Stimulated activated CD8-positive, alpha-beta memory T cell treated with anti-CD3 and anti-CD28 coated beads, Interleukin-7, amount 100 ng/mL, for 1 hour (primary cell): ENCODE measurements at places on chromosomes 11 and 22.

- DNase-seq = no peak
Observed at GRCh38 chr22:44995105-44995514, 14.7 kb downstream of the PHF21B start.

DNA sequence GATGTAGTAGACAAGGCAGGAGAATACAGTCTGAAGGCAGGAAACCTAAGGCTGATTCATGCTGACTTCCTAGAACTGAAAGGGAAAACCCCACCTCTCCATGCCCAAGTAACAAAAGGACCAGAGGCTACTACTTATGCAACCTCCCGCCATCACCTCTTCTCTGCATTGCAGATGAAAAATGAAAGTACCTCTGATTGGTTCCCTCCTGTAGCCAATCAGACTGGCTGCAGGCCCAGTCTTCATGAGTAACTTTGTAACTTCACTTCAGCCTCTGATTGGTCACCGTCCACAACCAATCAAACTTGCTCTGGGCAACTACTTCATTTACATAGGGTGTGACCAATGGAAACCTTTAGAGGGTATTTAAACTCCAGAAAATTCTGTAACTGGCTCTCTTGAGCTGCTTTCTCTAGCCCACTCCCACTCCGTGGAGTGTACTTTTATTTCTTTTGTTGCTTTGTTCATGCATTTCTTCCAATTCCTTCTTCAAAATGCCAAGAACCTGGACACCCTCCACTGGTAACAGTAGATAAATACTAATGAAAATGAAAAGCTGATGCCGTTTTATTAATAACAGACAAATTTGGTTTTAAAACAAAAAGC lies 5.2 kb upstream of the MAP6 start:
- no peak for DNase-seq

DNA sequence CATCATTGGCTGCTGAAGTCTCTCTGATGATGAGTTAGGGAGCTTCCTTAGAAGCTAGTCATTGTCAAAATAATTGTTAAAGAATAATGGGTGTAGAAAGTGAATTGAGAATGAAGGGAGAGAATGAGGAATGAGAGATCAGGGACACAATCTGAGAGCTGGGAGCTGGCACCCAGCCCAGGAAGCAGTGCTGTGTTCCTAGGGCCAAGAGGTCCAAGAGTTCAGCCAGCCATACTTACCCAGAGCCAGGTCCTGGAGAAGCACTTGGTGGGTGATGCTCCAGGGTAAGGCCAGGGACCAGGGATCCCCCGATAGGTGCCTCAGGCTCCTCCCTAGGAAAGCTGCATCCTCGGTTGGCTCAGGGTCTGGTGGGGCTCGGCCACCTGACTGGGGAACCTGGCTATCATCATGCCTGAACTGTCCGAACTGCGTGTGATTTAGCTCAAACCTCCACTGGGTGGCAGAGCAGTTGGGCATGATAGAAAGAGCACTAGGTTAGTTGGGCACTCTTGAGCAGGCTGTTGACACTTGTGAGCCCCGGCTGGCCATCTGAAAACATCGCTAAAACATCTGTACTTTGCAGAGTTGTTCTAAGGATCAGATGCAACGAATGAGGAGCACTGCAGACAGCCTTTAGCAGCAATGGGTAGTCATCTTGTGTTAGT lies 123.9 kb upstream of the NCAM1 start:
- DNase-seq = no peak

GRCh38 chr11:75428989-75429640 lies 3.9 kb downstream of the KLHL35 start:
- no peak for DNase-seq

GRCh38 chr11:9273376-9274336 lies 8.5 kb upstream of the DENND5A start:
- no peak for DNase-seq

DNA sequence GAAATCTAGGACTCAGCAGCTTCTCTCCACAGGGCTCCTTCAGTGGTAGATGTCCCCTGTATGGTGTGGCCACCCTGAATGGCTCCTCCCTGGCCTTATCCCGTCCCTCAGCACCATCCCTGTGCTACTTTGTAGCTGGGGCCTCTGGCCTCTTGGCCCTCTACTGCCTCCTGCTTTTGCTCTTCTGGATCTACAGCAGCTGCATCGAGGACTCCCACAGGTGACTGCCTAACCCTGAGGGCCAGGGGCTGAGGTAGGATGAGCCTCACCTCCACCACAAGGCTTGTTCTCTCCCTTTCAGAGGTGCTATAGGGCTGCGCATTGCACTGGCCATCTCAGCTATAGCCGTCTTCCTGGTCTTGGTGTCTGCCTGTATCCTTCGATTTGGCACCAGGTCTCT lies 1.8 kb downstream of the TMEM179B start:
- DNase-seq = no peak

DNA sequence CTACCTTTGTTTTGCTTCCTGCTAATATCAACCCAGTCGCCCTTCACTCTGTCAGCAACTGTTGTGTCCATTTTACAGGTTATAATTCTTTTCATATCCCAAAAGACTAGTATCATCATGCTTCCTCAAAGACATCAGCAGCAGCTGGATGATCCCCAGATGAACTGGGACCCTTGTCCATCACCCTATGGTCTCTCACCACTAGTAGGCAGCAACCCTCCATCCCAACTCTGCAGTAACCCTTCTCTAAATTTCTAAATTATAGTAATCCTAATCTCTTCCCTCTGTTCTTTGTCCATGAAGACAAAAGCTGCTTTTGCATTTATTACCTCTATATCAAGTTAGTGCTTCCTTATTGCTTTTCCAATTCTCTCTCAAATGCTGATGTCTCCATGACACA lies 1025.8 kb downstream of the FAM181B start:
- no peak for DNase-seq

GRCh38 chr22:19275104-19275503 lies 16.4 kb downstream of the CLTCL1 start:
- DNase-seq = no peak

GRCh38 chr22:32552521-32552920 lies 77.9 kb downstream of the FBXO7 start:
- DNase-seq = no peak

DNA sequence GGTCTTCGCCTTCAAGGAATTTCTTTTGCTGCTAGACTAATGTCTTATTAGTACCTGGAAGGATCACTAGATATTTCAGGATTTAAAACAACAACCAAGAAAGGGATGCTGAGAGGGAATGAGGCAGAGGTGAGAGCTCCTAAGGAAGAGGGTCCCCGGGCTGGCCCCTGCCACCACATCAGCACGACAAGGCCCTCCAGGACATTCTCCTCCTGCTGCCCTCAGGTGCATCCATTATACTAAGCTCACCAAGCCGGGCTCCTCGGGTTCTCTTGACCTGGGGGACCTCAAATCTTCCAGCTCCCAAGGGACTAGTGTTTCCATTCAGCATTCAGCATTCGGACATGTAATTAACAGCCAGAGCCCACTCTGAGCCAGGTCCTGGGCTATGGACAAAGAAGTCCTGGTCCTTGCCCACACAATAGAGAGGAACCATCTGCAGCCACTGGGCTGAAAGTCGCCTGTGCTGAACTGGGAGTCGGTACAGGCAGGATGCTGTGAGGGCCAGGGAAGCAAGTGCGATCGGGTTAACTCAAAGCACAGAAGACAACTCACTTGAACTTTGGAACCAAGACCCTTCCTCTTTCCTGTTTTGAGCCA lies 29.4 kb upstream of the OAF start:
- no peak for DNase-seq

GRCh38 chr11:130448416-130449309 lies at the start of gene ADAMTS15:
ADAMTS15 (plus strand) TSS chr11:130448645; CDS start chr11:130448974, 329 bp downstream.
- no peak for DNase-seq

DNA sequence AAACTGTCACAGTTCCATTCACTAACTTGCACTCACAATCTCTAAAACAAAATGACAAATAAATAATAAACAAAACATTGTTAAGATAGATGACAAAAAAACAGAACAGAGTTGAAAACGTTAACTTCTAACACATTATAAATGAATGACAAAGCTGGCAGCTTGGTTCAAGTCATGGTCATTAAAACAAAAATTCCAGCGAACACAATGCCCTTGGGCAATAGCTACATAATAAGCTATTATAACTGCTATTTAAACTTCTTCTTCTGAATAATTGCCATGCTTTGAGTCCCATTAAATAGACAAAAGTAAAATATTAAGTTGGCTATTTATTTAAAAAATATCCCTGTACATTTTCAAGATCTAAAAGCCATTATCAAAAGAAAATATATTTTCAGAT lies 54.7 kb downstream of the PICALM start:
- no peak for DNase-seq

DNA sequence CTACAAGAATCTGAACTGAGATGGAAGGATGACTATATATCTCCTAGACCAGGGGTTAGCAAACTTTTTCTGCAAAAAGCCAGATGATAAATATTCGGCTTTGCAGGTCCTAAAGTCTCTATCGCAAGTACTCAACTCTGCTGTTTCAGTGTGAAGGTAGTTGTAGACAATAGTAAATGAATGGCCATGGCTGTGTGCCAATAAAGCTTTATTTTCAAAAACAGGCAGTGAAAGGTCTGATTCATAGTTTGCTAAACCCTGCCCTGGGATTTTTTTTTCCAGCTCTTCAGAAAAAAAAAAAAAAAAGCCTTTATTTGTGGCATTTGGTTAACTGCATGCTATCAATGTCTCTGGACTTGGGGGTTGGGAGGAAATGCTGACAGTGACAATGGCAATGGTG lies 37.5 kb downstream of the FAM227A start:
- DNase-seq = no peak

GRCh38 chr11:70805243-70805642 lies 406.9 kb downstream of the CTTN start:
- DNase-seq = no peak

DNA sequence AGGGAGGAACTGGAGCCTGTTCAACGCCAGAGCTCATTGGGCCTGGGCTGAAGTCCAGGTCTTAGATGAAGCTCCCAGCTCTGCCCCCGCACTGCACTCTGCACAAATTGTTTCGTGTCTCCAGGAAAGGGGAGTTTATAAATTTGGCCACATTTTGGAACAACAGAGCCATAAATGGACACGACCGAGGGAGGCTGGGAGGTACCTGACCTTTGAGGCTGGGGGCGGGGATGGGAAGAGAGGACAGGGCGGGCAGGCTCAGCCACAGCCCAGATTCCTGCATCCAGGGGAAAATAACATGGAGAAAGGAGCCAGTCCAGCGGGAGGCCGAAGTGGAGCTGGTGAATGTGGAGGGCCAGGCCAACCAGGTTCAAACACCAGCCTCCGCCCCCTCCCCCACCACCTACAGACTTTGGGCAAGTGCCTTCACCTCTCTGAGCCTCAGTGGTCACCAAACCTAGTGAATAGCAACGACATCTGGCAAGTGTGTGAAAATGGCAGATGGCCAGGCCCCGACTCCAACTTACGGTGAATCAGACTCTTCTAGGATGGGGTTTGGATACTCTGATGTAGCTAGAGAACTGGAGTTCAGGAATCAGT lies 36.8 kb upstream of the SMTN start:
- DNase-seq = no peak

DNA sequence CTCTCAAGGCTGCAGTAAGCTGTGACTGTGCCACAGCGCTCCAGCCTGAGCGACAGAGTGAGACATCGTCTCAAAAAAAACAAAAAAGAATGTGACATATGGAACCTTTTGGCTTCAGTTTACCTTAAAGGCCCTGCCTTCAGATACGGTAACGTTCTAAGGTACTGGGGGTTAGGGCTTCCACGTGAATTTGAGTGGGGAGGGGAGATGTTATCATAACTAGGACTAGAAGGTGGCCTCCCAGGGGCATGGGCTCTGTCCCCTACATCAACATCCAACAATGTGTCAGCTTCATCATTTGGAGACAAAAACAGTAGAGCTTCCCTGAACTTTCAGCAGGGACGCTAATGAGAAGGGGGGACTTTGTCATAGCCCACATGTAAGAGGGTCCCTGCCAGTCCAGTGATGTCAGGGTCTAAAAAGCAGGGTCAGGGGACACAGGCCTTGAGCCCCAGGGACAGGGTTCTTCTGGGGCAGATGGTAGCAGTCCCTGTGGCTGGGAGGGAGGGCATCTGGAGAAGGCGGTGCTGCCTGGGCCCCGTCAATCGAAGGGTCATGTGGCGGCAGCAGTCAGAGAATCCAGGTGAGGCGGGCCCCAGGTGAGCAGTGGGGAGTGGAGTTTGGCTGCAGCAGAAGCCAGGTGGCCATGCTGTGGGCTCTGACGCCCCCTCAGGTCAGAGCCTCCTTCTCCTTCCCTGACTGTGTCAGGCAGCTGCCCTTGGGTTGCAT lies 79.8 kb downstream of the BCR start:
- DNase-seq = no peak

DNA sequence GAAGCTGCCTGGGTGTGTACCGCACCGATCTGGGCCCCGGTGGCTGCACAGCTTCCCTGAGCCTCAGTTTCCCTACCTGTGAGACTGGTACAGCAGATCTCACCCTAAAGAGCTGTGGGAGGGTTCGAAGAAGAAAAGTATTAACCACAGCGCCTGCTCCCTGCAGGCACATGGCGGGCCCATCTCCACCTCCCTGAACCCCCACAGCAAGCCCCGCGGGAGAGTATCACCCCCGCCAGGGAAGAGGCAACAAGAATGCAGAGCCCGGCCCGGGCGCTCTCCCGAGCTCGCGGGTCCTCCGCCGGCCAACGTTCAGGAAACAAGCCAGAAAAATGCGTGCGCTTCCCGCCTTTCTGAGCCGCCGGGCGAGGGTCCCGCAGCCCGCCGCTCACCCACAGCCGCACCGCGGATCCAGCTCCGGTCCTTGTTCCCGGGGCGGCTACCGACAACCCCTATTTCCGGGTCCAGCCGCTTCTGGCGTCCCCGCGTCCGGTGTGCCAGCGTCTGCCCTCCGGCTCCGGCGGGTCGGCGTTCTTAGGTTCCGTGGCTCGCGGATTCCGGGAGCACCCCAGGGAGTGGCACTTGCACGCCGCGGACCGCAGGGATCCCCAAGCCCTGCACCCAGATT lies at the start of gene TOP3B:
Gene TOP3B (minus strand): TSS at position 450 of the 628 bp plus-strand sequence. CDS start 7,078 bp downstream, outside the sequence.
- peak; percentile 68 for DNase-seq

DNA sequence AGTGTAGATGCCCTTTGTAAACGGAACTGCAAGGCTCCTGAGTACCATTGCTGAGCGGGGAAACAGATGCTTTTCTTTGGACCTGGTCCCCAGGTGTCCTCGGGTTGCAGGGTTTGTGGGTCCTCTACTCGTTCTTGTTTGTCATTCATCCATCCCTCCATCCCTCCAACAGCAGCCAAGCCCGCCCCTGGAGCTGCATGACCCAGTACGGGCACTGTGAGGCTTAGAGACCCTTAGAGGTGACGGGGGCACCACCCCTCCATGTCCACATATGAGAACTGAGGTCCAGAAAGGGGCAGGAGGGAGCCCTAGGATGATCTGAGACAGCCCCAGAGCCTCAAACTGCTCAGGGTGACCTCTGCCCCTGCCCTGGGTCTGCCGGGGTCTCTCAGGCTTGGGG lies 45.4 kb downstream of the WNT11 start:
- DNase-seq = no peak
